ENCODE measurements at places on chromosomes 12 and 14.

DNA sequence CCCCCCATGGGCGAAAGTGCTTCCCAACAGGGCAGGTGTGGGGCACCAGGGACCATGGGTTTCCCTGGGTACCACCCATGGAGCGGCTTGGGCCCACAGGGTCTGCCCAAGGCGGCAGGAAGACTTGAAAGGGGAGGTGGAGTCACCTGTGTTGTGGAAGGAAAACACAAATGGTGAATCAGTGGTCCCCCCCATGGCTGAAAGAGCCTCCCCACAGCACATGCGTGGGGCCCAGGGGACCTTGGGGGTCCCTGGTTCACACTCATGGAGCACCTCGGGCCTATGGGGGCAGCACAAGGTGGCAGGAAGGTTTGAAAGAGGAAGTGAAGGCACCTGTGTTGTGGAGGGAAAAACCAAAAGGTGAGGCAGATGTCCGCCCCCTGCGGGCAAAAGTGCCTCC is 581.9 kb downstream of the ALG10 start:
- peak; percentile 55 for DNase-seq

- DNase-seq: no peak
Measured at GRCh38 chr12:105562199-105562971, 231.9 kb downstream of the C12orf75 start.

- DNase-seq: no peak
Measured at GRCh38 chr14:29716150-29716549, 211.5 kb downstream of the PRKD1 start.

GRCh38 chr12:131063413-131063812 is 109.7 kb downstream of the ADGRD1 start:
- peak; percentile 18 for DNase-seq
